ENCODE measurements at places on chromosomes 11 and 22.

DNA sequence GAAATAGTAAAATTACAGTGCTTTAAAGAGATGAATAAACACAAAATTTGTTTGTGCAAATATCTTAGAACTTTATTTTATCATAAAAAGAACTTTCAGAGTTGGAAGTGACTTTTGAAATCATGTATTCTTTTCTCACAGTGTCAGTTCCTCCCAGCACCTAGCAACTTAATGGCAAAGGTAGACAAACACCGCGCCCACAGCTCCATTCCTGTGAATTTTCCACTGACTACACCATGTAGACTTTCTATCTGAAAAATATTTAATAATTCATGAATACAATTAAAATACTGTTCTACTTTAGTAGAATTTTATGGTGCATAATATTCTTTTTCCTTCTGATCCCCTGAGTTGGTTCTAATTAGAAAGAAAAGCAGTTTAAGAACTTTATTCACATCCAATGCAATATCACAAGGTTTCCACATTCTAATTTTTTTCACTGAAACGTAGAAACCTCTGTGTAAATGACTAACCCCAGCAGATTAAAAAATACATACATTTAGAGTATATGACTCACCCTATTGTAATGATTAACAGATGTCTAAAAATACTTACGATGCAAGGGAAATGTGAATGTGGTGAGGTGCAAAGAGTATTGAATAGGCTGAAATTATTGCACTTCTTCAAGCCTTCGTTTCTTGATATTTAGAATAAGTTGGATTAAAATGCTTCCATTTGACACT is 218.2 kb upstream of the CCDC179 start:
- ATAC-seq = no peak

GRCh38 chr22:27476318-27476717 is 325.2 kb downstream of the MN1 start:
- ATAC-seq = no peak

DNA sequence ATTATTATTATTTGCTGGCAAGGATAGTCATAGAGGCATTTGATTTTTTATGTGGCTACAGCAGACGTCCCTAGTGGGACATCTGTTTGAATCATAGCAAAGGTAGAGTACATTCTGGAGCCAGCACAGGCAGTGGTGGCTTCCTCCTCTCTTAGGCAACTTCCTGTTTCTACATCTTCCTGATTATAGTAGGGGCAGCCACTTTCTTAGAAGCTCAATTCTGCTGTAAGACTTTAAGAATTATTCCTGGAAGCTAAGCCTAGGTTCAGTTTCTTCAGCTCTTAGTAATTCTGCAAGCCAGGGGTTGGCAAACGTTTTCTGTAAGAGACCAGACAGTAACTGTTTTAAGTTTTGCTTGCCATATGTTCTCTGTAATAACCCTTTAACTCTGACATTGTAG is 129.3 kb upstream of the TENM4 start:
- no peak for ATAC-seq

DNA sequence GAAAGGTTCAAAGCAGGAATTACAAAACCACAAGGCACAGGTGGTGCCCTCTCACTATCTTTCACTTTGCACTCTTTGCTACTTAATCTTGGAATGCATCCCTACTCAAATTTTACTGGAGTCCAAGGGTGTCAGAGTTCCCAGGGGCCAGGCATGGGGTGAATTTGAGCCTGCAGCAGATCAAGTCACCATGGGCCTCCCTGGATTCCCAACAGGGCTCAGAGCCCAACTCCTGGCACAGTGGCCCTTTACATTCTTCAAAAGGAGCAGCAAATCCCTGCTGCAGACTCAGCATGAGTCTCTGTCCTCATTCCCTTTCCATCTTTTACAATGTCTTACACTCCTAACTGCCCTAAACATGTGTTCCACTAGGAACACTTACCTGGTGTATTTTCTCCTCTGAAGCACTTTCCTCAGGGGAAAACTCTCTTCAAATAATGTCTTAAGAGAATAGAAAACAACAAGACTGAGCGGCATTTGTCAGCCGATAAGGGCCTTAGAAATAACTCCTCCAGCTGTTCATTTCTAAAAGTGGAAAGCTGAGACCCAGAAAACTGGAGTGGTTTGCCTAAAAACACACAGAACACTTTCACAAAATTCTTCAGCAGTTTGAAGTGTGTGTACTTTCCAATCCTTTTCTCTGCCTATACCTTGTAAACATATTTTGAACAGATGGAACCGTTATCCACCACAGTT is 596.0 kb downstream of the INSC start:
- ATAC-seq = no peak
